ENCODE measurements at places on chromosomes 3 and 15. TPM values are rescaled to one million over a fixed set of nuclear protein-coding genes. Genes with fewer than 3 reads are reported as not detected.

MESP1 gene
- total RNA-seq: 2.5 TPM

SCN5A gene
- total RNA-seq: 2.8 TPM

LYSMD2 gene
- total RNA-seq: 14.1 TPM

LRRIQ4 gene
- 1.6 TPM for total RNA-seq

HHATL gene
- total RNA-seq: 0.23 TPM

GHSR gene
- total RNA-seq: 0.69 TPM

SLC9A9 gene
- total RNA-seq: 13.4 TPM

GRK7 gene
- total RNA-seq: not detected

TM4SF18 gene
- total RNA-seq: 4.8 TPM

EPB42 gene
- 3.0 TPM for total RNA-seq

CHRFAM7A gene
- total RNA-seq: 14.8 TPM

SLC24A5 gene
- total RNA-seq: 0.92 TPM

EFHB gene
- total RNA-seq: 1.6 TPM

WNT5A gene
- total RNA-seq: 16.4 TPM

MST1R gene
- 0.92 TPM for total RNA-seq

SCN11A gene
- total RNA-seq: 0.46 TPM
